ENCODE measurements at places on chromosomes 7 and 10.

- no peak for DNase-seq
Observed at GRCh38 chr10:6114299-6114698, 25.5 kb downstream of the RBM17 start.

DNA sequence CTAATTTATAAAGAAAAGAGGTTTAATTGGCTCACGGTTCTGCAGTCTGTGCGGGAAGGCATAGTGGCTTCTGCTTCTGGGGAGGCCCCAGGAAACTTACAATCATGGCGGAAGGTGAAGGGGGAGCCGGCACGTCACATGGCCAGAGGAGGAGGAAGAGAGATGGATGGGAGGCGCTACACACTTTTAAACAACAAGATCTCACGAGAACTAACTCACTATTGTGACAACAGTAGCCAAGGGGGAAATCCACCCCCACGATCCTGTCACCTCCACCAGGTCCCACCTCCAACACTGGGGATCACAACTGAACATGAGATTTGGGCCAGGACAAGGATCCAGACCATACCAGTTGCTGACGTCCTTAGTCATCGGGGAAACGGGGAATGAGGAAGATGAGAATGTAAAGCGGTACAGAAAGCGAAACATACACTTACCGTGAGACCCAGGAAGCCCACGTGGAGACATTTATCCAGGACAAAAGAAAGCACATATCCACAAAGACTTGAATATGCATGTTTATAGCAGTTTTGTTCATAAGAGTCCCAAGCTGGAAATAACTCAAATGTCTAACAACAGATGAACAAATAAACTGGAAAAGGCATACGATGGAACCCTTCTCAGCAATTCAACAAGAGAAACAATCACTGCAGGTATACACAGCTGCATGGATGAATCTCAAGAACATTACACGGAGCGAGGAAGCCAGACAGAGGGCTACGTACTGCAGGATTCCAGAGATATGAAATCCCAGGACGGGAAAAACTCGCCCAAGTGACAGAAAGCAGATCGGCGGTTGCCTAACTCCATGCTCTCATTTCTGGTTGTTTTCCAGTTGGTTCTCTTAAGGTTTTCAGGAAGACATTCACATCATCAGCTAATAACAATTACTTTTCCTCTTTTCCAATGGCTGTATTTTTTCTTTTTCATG is 26.2 kb upstream of the INPP5A start:
- no peak for DNase-seq

DNA sequence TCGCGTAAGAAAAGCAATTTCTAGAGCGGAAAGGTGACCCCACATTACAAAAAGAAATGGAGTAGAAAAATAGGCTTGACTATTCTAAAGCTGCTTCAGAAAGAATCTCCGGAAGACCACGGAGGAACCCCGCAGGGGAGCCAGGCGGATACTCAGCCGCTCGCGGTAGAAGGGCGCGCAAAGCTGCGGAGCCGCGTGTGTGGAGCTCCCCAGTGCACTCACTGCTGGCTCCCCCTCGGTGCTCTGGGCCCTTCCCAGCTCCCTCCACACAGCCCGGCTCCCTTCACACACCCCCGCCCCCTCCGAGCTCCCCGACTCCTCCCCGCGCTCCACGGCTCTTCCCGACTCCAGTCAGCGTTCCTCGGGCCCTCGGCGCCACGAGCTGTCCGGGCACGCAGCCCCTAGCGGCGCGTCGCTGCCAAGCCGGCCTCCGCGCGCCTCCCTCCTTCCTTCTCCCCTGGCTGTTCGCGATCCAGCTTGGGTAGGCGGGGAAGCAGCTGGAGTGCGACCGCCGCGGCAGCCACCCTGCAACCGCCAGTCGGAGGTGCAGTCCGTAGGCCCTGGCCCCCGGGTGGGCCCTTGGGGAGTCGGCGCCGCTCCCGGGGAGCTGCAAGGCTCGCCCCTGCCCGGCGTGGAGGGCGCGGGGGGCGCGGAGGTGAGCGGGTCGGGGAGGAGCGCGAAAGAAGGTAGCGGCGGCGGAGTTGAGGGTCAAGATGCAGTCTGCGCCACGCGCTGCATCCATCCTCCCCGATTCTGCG is at the start of gene STEAP2:
Gene STEAP2, plus strand, starts transcription at position 350 of the 758 bp plus-strand sequence. CDS start 13,343 bp downstream, outside the sequence.
- DNase-seq: peak; percentile 13

GRCh38 chr10:97830064-97830463 is 19.6 kb upstream of the GOLGA7B start:
- no peak for DNase-seq

GRCh38 chr10:132146271-132146671 is 40.5 kb upstream of the DPYSL4 start:
- DNase-seq: no peak

DNA sequence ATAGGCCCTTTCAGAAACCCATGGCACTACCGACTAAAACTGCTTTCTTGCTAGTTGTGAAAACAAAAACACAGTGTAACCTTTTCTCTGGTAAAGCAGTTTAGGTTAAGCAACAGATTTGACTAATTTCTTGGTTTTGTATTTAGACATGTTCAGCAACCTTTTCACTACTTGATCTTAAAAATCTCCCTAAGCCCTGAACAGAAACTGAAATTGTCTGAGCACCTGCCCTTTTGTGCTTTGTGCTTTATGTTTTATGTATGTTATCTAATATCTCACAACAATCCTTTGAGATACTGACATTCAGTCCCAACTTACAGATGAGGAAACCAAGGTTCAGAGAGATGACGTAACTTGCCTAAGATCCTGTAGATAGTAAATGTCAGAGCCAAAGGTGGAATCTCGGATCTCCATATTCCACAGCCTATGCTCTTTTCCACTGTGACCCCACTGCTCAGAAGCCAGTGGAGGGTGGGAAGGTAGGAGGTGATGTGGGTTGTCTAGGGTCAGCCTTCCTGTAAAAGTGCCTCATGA is 146.6 kb downstream of the LCOR start:
- DNase-seq: no peak

DNA sequence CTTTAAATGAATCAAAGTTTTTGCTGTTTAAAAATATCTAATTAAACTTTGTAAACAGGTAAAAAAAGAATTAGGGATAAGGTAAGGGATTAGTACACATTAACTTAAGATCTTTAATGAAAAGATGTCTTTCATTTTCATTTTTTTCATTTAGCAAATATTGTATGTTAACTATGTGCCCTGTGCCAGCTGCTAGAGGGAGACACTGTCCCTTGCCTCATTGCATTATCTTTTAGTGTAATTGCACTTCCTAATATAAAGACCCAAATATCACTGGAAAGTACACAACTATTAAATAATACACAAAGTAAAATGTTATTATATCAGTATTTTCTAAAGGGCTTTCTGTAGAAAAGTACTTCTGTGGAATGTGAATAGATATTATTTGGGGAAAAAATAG is 102.7 kb downstream of the GPR37 start:
- DNase-seq: no peak

- no peak for DNase-seq
Observed at GRCh38 chr7:46939558-46939957, 642.4 kb downstream of the TNS3 start.

- DNase-seq: no peak
Observed at GRCh38 chr10:100364735-100365391, 17.8 kb downstream of the SCD start.

DNA sequence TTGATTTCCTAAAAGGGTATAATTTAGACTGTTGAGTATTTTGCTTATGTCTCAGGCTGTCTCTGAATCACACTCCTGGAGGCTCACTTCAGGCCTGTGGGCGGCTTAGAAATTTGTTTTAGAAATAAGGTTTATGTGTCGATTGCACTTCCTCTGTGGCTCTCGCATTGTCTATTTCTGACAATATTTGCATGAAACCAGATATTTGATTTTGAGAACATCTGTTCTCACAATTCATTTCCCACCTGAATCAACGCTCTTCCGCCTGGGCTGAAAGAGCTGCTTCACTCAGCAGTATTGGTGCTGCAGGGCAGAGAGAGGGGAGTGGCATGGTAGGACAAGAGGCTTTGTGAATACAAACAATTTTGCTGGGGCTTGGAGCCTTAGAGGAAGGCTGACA is 262.0 kb downstream of the ADRA2A start:
- no peak for DNase-seq

- no peak for DNase-seq
Observed at GRCh38 chr10:122559228-122559627, 1.3 kb upstream of the DMBT1 start.

GRCh38 chr7:108020585-108020984 is 17.6 kb upstream of the LAMB1 start:
- no peak for DNase-seq

GRCh38 chr10:18059826-18060559 is 80.2 kb upstream of the CACNB2 start:
- DNase-seq: no peak

DNA sequence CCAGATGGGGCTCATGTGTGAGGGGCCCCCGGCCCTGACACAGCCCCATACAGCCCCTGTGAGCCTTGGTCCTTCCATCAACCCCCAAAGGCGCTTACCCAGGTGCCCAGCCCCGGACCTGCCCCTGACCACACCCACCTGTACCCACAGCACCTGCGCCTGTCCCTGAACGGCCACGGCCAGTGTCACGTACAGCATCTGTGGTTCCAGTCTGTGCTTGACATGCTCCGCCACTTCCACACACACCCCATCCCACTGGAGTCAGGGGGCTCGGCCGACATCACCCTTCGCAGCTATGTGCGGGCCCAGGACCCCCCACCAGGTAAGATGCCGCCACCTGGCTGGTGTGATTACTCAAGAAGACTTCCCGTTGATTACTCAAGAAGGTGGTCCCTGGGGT is 33.5 kb downstream of the SH2B2 start:
- no peak for DNase-seq

DNA sequence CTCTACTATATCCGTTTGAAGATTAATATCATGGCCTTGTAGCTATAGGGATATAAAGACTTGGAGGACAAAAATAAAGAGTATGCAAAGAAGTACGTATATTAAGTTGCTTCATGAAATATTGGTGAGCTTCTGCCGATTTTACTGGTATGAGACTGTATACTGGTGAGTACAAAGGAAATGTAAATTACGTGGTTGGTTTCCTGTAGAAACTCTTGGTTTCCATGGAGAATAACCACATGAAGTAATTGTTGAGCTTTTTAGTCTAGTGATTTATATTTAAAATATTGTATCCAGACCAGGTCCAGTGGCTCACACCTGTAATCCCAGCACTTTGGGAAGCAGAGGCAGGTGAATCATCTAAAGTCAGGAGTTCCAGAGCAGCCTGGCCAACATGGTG is 32.2 kb upstream of the GLI3 start:
- no peak for DNase-seq

DNA sequence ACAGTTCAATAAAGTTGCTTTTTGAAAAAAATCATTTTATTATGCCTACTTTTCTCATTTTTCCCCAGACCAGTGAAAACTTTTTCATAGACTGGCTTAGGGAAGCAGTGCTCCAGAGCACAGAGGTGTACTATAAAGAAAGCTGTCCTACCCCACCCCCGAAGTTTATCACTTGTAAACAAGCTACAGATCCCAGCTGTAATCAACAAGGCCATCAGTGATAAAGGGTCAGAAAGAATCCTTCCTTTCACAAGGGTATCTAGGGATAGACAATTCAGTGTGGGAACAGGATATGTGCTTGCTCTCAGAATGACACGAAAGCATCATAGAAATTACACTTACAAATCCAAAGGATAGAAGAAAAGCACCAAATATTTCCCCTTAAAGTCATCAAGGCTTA is 4.5 kb downstream of the PRDX3 start:
- DNase-seq: no peak

DNA sequence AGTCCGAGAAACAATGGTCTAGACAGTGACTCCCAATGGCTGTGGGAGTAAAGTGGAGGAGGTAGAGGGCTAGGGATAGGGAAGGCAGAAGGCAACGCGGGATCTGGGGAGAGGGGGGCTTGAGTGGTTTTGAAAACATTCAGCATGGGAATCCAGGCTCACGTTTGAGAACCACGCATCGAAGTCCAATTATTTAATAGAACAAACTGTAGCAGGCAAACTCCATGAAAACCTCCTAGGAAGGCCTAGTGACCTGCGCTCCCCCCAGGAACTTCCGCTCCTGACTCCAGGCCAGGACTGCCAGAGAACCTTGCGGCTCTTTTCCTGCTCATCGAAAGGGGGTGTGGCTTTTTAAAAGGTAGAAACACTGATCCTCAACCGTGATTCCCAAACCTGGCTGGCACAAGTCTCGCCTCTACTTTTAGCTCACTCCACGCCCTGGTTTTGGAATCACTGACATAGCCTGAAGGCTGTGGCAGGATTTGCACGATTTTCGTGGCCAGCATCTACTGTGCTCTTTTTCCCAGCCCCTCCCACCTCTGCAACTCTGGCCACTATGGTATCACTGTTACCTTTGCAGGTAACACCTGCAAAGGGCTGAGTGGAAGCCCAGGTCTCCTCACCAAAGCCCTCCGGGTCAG is 43.4 kb downstream of the MYOF start:
- no peak for DNase-seq

DNA sequence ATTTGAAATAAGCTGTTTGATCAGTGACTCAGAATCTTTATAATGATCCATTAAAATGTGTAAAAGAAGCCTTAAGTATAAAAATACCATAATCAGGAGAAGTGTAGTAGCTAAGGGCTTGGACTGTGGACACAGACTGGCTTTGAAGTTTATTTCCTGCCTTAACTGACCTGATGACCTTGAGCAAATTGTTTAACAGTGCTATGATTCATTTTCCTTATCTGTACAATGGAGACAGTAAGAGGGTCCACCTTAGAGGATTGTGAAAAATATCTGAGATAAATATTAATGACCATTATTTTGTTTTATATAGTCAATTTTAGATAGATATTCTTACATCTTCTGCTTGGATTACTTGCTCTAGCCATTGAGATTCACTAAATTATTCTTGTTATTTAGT is 13.3 kb upstream of the RPA3 start:
- DNase-seq: no peak

DNA sequence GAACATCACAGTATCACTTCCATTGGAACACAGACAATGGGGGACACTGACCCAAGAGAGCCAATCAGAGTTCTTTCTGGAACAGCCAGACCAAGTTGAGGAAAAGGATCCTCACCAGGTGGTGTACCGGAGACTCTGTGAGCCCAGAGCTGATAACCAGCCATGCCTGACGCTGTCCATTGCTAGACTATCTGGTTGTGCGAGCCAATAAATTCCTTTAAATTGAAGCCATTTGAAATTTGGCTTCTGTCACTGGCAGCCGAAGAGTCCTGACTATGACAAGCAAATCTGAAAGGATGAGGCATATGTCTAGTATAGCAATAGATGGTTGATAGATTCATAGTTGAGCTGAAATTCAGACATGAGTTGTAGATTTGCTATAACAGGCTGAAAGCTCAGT is 3.1 kb upstream of the LHPP start:
- no peak for DNase-seq

DNA sequence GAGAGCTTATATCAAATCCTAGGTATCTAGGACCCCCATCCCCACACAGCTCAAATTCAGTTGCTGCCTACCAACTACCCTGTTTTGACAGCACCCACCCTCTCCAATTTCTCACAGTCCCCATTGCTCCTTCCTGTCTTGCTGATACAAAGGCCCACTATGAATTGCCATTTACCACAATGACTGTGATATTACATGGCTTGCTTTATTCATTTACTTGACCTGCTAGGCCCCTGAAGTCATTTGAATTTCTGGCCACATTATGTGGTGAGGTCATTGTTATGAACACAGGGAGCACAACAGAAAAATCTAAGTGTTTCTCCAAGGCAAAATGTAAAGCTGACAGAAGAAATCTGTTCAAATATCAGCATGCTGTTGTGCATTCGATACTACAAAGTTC is 101.4 kb downstream of the PPP1R17 start:
- DNase-seq: no peak

GRCh38 chr7:134105841-134106240 is 21.3 kb upstream of the LRGUK start:
- DNase-seq: no peak

GRCh38 chr7:130381468-130382312 is 1.4 kb downstream of the CPA1 start:
- DNase-seq: no peak

GRCh38 chr7:141752634-141753033 is 11.3 kb upstream of the TAS2R3 start:
- no peak for DNase-seq

Data from memory B cell (primary cell).